ENCODE measurements at places on chromosomes 5 and 9.

DNA sequence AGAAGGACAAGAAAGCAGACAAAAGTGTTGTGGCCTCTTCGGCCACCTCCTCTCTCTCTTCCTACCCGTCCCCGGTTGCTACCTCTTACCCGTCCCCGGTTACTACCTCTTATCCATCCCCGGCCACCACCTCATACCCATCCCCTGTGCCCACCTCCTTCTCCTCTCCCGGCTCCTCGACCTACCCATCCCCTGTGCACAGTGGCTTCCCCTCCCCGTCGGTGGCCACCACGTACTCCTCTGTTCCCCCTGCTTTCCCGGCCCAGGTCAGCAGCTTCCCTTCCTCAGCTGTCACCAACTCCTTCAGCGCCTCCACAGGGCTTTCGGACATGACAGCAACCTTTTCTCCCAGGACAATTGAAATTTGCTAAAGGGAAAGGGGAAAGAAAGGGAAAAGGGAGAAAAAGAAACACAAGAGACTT lies 2.4 kb downstream of the EGR1 start:
- DNase-seq, result no peak

DNA sequence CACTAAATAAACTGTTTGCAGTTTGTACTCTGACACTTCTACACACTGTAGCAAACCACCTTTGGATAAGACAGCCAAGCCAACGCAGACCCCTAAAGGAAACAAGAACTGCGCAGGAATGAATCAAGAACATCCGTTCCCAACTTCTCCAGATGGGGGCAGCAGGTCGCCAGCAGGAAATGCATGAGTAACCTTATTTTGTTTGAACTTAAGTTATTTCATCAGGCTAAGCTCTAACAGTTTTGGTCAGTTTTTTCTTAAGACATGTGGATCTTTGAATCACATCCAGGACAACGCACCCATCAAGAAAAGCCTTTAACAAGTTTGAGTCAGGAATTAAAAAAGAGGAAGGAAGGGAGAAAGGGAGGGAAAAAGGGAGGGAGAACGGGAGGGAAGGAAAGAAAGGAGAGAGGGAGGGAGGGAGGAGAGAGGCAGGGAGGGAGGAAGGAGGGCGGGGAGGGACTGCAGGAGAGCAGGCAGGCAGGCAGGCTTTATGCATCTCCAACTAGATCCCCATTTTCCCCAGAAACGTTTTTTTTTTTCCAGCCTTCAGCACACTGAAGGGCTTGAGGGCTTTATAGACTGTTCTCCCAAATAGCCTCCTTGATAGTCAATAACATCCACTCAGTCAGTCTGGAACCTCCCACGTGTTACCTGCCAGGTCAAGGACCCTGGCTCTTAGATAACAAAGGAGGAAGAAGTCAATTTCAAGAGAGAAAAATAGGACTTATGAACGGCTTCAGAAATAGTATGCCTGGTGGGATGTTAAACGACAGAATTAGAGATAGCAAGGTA lies 22.2 kb downstream of the BHMT start:
- peak; percentile 41 for DNase-seq

GRCh38 chr9:28774433-28775235 lies 1201.4 kb upstream of the C9orf72 start:
- no peak for DNase-seq

DNA sequence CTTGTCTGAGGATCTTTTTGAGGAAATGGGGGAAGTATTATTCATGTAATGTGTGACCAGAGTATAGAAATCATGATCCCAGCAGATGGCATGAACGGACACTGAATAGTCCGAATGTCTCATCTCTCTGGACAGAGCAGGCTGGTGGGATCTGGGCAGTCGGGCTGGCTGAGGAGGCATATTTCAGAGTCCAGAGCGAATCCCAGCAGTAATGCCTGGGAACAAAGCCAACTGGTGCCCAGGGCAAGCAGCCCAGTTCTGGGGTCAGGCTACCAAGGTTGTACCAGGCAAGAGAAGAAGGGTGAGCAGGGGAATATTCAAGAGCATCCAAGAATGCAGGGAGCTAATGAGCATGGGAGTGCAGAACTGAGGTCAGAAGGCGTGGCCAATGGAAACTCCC lies 306.4 kb downstream of the ZSWIM6 start:
- no peak for DNase-seq

DNA sequence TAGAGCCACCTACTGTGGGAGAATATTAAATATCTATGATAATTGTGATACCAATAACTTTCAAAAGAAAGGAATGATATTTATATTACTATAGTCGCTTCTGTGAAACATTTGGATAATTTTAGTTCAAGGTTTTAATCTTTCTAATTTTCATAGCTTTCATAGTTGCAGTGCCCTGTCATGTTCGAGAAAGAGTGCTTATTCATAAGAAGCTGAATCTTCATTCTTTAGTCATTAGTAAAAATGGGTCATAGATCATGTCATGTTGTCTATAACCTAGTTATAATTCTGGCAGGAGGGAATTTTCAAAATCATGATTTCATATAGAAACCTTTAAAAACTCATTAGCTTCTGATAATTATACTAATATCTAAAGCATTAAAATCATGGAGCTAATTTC lies 685.6 kb downstream of the CETN3 start:
- DNase-seq, result no peak

DNA sequence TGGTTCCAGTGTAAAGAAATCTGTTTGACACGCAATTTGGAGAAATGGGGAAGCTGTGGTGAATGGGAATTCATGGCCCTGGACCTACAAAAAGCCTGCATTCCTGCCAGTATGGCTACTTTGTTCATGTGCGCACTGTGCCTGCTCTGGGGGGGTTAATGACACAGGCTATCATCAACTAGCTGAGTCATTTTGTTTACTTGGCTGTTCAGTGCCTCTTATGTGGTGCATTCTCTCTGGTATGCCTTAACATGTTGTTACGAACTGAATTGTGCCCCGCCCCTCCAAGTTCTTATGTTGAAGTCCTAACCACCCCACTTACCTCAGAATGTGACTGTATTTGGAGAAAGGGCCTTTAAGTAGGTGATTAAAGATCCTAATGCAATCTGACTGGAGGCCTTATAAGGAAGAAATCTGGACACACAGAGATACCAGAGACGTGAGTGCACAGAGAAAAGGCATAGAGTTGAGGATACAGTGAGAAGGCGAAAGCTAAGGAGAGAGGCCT lies 20.4 kb upstream of the UBAP1 start:
- DNase-seq, result no peak

GRCh38 chr5:148993283-148993936 lies 69.5 kb downstream of the SH3TC2 start:
- no peak for DNase-seq

DNA sequence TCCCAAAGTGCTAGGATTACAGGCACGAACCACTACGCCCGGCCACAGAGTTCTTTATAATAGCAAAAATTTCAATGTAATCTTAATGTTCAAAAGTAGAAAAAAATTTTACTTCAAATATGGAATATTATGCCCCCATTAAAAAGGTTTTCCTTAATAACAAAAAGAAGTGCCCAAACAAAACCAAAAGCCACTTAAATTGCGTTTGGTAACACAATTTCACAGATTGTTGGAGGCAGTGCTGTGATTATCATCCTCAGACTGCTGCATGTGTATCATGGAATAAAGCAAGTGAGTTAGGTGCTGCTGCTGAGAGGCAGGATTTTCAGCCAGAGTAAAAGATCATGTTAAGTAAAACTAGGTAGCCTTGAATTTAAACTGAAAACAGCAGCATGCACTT lies 132.7 kb downstream of the COL23A1 start:
- DNase-seq, result no peak

GRCh38 chr5:83911367-83911919 lies 190.8 kb upstream of the HAPLN1 start:
- no peak for DNase-seq

DNA sequence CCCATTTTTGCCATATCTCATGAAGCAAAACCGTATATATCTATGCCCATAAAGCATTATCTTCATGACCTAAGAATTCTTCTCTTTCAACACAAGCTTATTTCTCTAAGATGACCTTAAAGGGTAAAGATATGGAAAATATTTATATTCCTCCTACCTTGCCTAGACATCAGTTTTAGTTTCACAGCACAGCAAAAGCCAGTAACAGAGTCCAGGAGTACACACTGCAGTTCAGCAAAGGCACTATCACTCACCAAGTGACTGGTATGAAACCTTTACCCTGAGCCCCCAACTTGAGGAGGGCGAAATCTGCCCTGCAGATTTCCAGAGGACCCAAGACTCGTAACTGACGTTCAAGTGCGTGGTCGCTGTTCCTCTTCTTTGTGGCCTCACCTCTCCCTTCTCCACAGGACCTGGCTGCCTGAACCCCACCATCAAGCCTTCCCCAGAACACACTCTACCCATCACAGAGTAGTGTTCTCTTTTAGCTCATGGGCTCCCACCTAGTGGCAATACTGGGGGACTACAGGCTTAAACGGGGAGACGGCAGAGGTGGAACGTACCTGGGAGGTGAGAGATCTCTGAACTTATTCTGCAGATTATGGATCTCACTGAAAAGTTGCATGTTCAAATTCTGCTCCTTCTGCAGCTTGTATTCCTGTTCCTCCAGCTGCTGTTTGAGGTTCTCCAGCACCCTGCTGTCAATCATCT lies 141.0 kb downstream of the CDK5RAP2 start:
- DNase-seq, result no peak

- peak; percentile 9 for DNase-seq
Observed at GRCh38 chr5:82312373-82312856, 34.3 kb upstream of the RPS23 start.

DNA sequence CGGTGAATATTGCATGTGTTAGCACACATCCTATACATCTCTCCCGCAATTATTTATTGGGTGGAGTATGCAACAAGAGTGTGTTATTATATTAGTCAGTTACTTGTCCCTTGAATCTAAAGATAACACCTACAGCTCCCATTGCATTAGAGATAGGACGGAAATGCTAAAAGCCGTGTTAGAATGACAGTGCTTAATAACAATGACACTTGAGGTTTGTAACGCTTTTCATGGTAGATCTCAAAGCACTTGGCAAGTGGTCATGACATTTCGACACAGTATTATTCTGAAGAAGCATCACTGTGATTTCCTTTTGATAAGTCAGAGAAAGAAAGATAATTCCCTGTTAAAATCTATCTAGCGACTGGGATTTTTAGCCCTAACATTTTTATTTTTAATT lies 33.4 kb upstream of the TRIO start:
- no peak for DNase-seq

GRCh38 chr5:153084511-153084910 lies 406.0 kb upstream of the GRIA1 start:
- no peak for DNase-seq

- DNase-seq, result no peak
Observed at GRCh38 chr9:96363175-96363967, 20.1 kb downstream of the SLC35D2 start.

GRCh38 chr9:14203356-14204056 lies 110.4 kb downstream of the NFIB start:
- no peak for DNase-seq

GRCh38 chr9:135479469-135480052 lies at the start of gene PPP1R26:
TSS of gene PPP1R26 (plus strand) at chr9:135479782. CDS start at chr9:135484511, 4,729 bp downstream.
- DNase-seq, result no peak

- no peak for DNase-seq
Observed at GRCh38 chr9:83596899-83597504, 25.9 kb upstream of the IDNK start.

DNA sequence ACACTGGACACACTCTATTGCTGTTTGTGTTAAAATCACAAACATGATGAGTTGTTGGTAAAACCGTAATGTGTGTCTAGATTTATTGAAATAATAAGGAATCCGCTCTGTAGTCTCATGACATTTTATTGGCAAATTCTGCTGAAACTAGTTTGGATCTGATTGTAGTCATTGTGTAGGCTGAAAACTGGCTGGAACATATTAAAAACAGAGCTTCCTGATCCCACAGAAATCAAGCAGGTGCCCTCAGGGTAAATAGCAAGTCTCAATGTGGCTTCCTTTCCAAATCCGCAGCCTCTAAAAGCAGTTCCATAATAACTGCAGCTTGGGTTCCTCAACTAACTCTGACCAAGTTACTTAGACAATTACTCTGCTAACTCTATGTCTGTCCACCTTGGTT lies 427.5 kb upstream of the KIF2A start:
- no peak for DNase-seq

DNA sequence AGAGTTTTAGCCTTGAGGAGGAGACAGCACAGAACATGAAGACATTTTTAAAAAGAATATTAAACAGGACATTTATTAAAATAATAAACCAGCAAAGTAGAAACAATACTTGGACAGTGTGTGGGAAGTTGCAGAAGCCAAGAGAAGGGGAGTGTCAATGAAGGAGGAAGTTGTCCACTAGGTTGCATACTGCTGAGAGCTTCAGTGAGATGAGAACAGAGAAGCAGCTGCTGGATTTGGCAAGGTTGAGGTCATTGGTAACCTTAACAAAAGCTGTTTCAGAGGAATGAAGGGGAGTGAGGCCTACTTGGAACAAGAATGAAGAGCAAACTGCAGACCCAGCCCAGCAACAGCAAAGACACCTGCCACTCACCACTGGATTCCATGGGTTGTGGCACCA lies 11.4 kb downstream of the BHMT start:
- no peak for DNase-seq

DNA sequence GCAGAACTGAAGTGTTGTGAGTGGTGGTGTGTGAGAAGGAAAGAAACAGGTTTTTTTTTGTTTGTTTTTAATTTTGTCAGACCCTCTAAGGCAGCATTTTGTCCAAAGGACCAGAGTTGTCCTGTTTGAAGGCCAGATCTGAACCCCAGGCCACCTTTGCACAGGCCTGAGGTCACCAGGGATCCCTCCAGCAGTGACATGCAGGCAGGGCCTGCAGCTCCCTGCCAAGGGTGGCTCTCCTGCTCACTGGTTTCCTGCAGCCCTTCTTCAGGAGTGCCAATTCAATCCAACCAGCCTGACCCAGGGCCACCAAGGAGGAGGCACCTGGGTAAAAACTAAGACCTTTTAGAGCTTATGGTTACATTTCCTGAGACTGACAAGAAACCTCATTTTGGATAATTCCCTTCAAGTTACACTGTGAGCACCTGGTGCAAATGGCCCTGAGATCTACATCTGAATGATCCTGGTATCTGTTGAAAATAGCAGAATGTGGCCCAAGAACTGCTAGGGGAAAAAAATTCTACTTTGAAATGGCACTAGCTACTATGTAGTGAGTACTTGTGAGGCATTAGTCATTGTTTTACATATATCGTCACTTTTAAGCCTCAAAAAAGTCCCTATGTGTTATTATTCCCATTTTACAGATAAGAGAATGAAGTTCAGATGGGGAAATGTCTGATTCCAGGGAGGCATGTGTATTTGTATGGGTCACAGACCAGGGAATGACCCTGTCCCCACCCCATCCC lies 33.5 kb upstream of the SMU1 start:
- no peak for DNase-seq

- DNase-seq, result no peak
Observed at GRCh38 chr9:106025453-106025852, 331.1 kb downstream of the TMEM38B start.

DNA sequence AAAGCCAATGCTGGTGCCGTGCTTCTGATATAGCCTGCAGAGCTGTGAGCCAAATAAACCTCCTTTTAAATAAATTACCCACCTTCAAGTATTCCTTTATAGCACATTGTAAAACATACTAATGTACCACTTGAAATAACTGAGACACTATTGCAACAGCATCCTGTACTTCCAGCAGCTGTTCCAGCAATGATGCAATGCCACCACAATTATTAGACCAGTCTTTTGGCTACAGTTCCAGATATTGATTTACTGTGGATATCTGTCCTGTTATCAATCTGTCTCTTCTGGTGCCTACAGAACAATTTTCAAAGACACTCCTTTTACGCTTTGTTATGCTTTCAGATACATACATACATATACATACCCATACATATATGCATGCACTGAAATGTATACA lies 567.9 kb downstream of the TAF11L14 start:
- no peak for DNase-seq

Data from central memory CD4-positive, alpha-beta T cell (primary cell).